ENCODE measurements at places on chromosomes 1 and 21.

DNA sequence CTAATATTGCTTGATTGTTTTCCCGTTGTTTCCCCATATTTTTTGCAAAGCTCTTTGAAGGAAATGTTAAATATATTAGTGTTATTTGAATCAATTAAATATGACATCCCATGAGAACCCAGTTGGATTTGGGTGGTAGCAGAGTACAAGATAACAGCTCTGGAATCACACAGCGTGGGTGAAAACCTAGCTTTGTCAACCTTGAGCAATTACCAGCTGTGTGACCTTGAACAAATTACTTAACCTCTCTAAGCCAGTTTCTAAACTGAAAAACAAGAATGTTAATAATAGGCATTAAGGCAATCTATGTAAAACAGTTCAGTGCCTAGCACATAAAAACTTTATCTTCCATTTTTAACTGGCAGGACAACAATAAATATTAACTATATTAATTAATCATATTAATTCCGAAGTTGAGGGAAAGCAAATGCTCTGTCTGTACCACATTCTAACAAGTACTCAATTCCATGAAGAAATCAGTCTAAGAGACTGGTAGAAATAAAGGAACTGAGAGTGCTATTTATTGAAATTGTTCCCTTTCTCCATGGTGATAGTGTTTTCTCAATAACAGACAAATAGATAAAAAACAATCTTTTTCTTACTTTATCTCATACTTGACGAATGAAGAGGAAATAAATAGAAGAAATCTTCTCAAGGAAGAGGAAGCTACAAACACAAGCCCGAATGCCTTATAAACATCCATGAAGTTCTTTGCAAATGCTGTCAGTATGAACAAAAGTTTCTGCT is 27.0 kb downstream of the DNASE2B start:
- DNase-seq = no peak

GRCh38 chr1:150282558-150282958 is 204 bp downstream of the CIART start:
- DNase-seq = no peak

DNA sequence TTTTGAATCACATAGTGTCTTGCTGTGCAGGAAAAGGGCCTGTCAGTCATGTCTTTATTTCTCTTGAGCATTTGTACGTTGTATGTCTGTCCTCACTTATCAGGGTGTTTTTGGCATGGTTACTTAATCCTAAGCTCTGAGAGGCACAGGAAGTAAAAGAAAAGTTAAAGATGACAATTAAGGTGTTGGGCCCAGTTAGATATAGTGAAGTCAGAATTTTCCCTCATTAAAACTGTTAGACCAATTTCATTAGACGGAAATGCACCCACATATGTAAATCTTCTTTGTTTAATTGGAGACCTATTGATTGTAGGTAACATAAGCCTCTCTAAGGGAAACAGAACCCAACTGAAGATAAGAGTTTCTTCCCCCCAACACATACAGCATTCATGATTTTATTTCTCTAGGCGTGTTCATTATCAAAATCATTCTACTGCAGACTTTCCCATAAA is 21.9 kb downstream of the NFIA start:
- no peak for DNase-seq

DNA sequence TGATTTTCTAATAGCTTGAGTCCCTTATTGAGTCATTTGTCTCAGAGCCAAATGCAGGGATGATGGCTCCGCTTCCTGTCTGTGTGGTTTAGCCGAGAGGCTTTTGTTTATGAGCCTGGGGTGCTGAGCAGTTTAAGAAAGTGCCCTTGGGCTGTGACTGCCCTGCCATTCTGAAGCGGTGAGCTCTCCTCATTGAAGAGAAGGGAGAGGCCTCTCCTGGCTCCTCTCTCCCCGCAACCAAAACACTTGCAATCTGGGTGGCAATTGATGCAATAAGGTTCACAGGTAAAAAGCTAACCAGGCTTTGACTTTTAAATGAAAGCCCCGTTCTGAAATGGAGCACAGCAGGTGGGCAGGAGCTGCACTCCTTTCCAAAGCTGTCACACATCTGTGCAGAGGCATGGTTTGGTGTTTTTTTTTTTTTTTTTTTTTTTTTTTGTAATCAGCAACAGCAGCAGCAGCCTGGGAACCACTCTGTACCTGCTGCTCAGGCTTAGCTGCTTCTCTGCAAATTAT is 403.7 kb downstream of the SIPA1L2 start:
- no peak for DNase-seq
